ENCODE measurements at places on chromosomes 3 and 15.

DNA sequence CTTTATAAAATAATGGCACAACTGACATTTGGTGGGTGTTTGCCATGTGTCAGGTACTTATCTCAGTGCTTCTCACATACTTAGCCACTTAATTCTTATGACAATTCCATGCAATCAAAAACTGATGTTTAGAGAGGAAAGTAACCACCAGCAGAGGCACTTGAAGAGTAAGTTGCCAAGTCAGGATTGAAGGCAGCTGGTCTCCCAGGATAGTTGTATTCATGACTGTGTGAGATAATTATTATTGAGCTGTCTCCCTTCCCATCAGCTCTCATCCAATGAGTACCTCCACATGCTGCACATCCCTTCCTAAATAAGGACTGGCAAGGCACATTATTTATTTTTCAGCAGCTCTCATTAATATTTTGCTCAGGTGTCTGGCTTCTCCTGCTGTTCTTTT lies 4.8 kb downstream of the VEPH1 start:
- no peak for DNase-seq

DNA sequence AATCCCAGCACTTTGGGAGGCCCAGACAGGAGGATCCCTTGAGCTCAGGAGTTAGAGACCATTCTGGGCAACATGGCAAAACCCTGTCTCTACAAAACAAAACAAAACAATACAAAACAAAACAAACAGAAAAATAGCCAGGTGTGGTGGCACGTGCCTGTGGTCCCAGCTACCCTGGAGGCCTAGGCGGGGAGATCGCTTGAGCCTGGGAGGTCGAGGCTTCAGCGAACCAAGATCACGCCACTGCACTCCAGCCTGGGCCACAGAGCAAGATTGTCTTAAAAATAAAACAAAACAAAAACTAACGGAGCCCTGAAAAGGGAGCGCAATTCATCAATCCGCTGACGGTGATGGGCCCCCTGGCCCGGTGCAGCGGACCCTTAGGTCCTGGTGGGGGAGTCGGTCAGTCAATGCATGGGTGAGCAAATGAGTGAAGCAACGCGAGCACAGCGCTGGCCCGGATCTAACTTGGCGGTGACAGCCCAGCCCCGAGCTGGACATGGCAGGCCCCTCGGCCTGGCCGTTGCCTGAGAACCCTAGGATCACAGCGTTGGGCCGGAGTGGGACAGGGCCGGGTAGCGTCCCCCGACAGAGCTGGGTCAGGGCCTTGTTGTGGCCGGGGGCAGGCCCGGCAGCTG lies 52.4 kb upstream of the BLM start:
- DNase-seq = peak; percentile 58

- no peak for DNase-seq
Observed at GRCh38 chr3:39376959-39377634, 6.1 kb upstream of the SLC25A38 start.

- no peak for DNase-seq
Observed at GRCh38 chr15:38624244-38625205, 59.9 kb upstream of the RASGRP1 start.

All from cerebellum (tissue), 4 donors.